HFFc6 (cell line): ENCODE measurements at places on chromosomes 5 and 9. TPM values are rescaled to one million over a fixed set of nuclear protein-coding genes. Genes with fewer than 3 reads are reported as not detected.

DNA sequence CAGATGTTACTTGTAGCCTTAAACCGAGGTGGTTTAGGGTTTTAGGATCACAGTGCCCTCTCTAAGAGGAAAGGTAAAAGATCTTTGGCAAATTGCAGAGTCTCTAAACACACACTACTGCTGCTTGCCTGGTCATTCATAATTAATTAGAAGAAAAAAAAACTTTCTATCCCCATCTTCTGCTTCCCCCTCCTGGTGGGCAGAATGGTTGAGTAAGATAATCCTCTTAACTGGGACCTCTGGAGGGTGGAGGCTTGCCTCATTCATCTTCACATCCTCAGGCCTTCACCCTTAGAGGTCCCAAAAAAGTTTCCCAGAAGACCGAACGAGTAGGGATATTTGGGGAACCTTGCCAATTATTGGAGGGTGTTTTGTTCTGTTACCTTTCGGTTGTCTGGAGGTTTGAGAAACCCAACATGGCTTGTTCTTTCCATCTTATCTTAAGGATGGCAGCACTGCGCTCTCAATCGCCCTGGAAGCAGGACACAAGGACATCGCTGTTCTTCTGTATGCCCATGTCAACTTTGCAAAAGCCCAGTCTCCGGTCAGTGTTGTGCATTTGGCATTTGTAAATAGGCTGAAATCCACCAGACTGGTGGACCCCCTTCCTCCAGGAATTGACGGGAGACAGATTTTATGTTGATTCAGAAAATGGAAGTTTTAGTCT lies 97.3 kb upstream of the DMRT1 start:
- H3K36me3 ChIP-seq = peaks cover 77% of the 10 kb centered on the region
- no peak overlapping the region for H3K4me3 ChIP-seq
- peaks cover 29% of the 10 kb centered on the region for H3K4me1 ChIP-seq
- H3K27ac ChIP-seq = peak overlapping the region; percentile 18; the same call in 1 of the 2 replicates

DNA sequence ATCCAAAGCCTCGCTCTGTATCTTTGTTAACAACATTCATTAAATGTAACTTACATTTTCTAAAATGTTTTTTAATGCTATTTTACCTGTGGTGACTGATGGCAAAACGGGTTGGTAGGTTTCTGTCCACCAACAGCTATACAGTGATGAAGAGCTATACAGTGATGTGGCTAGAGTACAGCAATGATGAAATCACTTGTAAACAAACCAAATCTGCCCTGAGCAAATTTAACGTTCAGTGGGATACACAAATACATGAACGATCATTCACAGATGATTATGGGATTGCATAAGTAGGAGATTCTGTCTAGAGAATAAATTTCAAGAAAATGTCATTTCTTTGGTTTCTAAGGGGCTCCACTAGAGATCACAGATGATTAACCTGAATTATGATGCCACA lies 132.7 kb downstream of the MPDZ start:
- H3K36me3 ChIP-seq = no peaks in the 10 kb centered on the region; the same call in none of the 2 replicates
- peaks cover 5% of the 10 kb centered on the region for H3K4me1 ChIP-seq
- no peak overlapping the region for H3K27ac ChIP-seq
- no peaks in the 10 kb centered on the region for H3K27me3 ChIP-seq

- H3K27me3 ChIP-seq = no peaks in the 10 kb centered on the region
- peak overlapping the region; percentile 82 for H3K27ac ChIP-seq
- peaks cover 51% of the 10 kb centered on the region for H3K4me1 ChIP-seq
- no peak overlapping the region for H3K4me3 ChIP-seq
Observed at GRCh38 chr5:41527201-41527779, 16.9 kb upstream of the PLCXD3 start.

- peaks cover 13% of the 10 kb centered on the region for H3K36me3 ChIP-seq
- no peak overlapping the region for H3K4me3 ChIP-seq
- peaks cover 41% of the 10 kb centered on the region for H3K4me1 ChIP-seq
- no peak for DNase-seq
Observed at GRCh38 chr5:96111080-96111756, 149.6 kb upstream of the ELL2 start.

Gene SPAG8
- total RNA-seq = 0.85 to 1.1 TPM (median 1.0 TPM) in 3 replicates

- H3K27me3 ChIP-seq = peaks cover 15% of the 10 kb centered on the region
- no peak overlapping the region for H3K27ac ChIP-seq
- peak overlapping the region; percentile 61 for H3K4me3 ChIP-seq
- peaks cover 21% of the 10 kb centered on the region for H3K4me1 ChIP-seq
Observed at GRCh38 chr5:16550316-16550952, 66.4 kb downstream of the RETREG1 start.

Gene GIN1
- total RNA-seq = 5.8 to 6.7 TPM (median 6.0 TPM) in 3 replicates

Gene ADAMTS12
- 46.9 and 50.0 TPM in 2 replicates for total RNA-seq

GRCh38 chr5:96751203-96752169 lies 56.3 kb downstream of the ERAP1 start:
- no peaks in the 10 kb centered on the region; the same call in 1 of the 2 replicates for H3K4me1 ChIP-seq
- H3K27ac ChIP-seq = no peak overlapping the region
- no peak overlapping the region for H3K4me3 ChIP-seq
- no peaks in the 10 kb centered on the region for H3K27me3 ChIP-seq

Gene F2RL1
- 3.0 to 6.4 TPM (median 4.9 TPM) in 3 replicates for total RNA-seq

GRCh38 chr5:139657363-139658321 lies 9.5 kb downstream of the CXXC5 start:
- DNase-seq = peak; percentile 67
- H3K27ac ChIP-seq = peak overlapping the region; percentile 89
- peak overlapping the region; percentile 30 for H3K4me3 ChIP-seq
- H3K4me1 ChIP-seq = peaks cover 85% of the 10 kb centered on the region
- H3K27me3 ChIP-seq = no peaks in the 10 kb centered on the region; the same call in 1 of the 2 replicates

- H3K4me1 ChIP-seq = peaks cover 4% of the 10 kb centered on the region
- no peaks in the 10 kb centered on the region for H3K36me3 ChIP-seq
- no peak overlapping the region for H3K27ac ChIP-seq
- H3K4me3 ChIP-seq = no peak overlapping the region
- H3K27me3 ChIP-seq = peaks cover 1% of the 10 kb centered on the region; the same call in 1 of the 2 replicates
- no peak for DNase-seq
Observed at GRCh38 chr9:642014-642413, 199.5 kb upstream of the DMRT1 start.

DNA sequence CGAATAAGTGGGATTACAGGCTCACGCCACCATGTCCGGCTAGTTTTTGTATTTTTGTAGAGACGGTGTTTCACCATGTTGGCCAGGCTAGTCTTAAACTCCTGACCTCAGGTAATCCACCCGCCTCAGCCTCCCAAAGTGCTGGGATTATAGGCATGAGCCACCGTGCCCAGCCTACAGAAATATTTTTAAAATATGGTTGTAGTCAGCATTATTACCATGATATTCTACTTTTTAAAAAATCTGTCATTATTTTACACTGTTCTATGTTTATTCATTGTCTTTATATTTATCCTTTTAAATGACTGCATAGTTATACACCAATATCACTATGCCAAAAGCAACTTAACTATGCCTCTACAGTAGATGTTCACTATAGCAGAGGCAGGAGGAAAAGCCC lies 41.6 kb upstream of the SLC30A5 start:
- no peaks in the 10 kb centered on the region for H3K4me1 ChIP-seq
- no peaks in the 10 kb centered on the region for H3K36me3 ChIP-seq
- H3K4me3 ChIP-seq = no peak overlapping the region
- no peak for DNase-seq
- H3K27me3 ChIP-seq = peaks cover 3% of the 10 kb centered on the region

Gene MROH2B
- total RNA-seq = not detected in 3 replicates

Gene CDH9
- not detected in 3 replicates for total RNA-seq

DNA sequence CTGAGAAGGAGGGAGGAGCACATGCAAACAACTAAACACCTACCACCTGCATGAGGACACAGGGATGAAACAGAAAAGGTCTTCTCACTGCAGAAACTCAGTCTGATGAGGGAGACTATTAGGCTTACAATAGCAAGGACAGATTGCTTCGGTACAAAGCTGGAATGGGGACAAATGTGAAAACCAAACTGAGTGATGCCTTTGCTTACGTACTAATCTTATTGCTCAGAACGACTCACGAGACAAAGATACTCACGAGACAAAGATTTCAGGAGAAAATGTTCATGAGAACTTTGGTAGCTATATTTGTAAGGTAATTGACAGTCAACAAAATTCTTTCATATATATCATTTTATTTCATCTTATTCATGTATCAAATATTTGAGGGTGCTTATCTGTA lies 71.9 kb upstream of the TAF1L start:
- H3K36me3 ChIP-seq = no peaks in the 10 kb centered on the region
- no peak overlapping the region for H3K27ac ChIP-seq
- no peaks in the 10 kb centered on the region for H3K4me1 ChIP-seq

GRCh38 chr9:27184556-27185351 lies 75.7 kb downstream of the TEK start:
- H3K27me3 ChIP-seq = peaks cover 1% of the 10 kb centered on the region; the same call in 1 of the 2 replicates
- no peak overlapping the region for H3K27ac ChIP-seq
- peaks cover 10% of the 10 kb centered on the region for H3K36me3 ChIP-seq

DNA sequence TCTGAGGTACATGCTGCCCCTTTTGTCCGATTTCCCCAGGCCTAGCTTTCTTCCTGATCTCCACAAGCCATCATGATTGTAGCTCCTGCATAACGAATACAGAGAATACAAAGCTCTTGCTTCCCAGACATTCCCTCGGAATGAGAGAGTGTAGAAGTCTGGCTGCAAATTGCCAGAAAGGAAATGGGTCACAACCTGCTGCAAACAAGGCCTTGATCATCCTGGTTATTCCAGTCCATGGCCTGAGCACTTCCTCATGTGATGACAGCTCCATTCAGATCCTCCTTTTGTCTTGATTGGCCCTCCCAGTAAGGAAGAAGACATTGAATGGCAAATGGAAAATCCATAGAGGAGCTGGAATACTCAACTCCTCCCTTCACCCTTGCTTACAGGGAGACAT lies 136.0 kb upstream of the ADRA1B start:
- H3K27me3 ChIP-seq = peaks cover 1% of the 10 kb centered on the region; the same call in 1 of the 2 replicates
- no peak for DNase-seq
- peaks cover 32% of the 10 kb centered on the region for H3K36me3 ChIP-seq
- H3K27ac ChIP-seq = peak overlapping the region; percentile 75
- peak overlapping the region; percentile 1; the same call in 1 of the 2 replicates for H3K4me3 ChIP-seq
- peaks cover 82% of the 10 kb centered on the region for H3K4me1 ChIP-seq

DNA sequence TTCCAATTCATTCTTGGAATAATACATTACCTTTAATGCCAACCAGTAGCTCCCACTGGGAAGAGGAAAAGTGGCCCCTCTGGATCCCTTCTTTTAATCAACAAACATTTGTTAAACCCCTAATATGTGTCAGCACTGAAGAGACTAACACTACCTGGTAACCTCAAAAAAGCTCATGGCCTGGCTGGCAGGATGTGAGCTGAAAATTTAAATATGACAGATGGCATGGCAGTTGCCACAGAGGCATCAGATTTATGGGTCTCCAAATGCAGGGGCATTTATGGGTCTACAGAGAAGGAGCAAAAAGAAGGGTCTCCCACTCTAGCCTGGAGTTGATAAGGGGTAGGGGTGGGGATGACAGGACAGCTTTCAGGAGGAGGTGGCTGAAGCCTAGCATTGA lies 12.5 kb downstream of the DNAH5 start:
- DNase-seq = no peak
- no peaks in the 10 kb centered on the region for H3K4me1 ChIP-seq
- no peaks in the 10 kb centered on the region for H3K36me3 ChIP-seq
- peaks cover 5% of the 10 kb centered on the region for H3K27me3 ChIP-seq

DNA sequence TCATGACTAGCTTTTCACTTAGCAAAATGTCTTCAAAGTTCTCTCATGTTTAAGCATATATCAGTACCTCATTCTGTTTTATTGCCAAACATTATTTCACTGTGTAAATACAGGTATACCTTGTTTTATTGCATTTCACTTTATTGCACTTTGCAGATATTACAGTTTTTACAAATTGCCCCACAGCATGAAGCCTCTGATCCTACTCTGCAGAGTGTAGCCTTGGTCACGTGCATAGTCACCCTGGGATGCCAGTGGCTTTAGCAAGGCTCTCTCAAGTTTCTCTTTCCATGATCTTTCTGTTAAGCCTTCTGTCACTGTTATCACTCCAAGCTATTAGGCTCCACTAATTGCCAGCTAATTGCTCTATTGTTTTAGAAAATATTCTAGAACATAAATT lies 182.2 kb upstream of the GRIA1 start:
- no peak overlapping the region for H3K4me3 ChIP-seq
- DNase-seq = no peak
- no peak overlapping the region for H3K27ac ChIP-seq
- H3K4me1 ChIP-seq = no peaks in the 10 kb centered on the region
- H3K27me3 ChIP-seq = no peaks in the 10 kb centered on the region; the same call in 1 of the 2 replicates
